CD4-positive, alpha-beta memory T cell (primary cell): ENCODE measurements at places on chromosomes 1 and 21. TPM values are rescaled to one million over a fixed set of nuclear protein-coding genes. Genes with fewer than 3 reads are reported as not detected.

DNA sequence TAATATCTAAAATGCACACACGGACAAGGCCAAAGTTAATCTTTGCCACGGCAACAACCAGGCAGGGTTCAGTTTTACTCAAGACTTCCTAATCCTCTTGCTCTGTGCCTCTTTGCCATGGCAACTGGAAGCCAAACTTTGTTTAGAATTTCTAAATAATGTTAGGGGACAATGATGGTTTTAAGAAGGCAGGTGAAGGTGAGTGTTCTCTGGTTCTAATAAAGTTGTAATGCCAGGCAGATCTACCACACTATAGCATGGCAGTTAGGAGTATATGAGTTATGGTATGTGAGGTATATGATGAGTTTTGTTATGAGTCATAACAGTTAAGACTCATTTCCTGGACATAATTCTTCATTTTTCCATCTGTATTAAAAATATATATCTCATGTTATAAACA is 2.7 kb downstream of the PTPRC start:
- peaks cover 57% of the 10 kb centered on the region for H3K4me1 ChIP-seq
- peaks cover 20% of the 10 kb centered on the region for H3K36me3 ChIP-seq
- DNase-seq = peak; percentile 60
- peak overlapping the region; percentile 72 for H3K4me3 ChIP-seq
- H3K27ac ChIP-seq = peak overlapping the region; percentile 83
- no peaks in the 10 kb centered on the region for H3K27me3 ChIP-seq

DNA sequence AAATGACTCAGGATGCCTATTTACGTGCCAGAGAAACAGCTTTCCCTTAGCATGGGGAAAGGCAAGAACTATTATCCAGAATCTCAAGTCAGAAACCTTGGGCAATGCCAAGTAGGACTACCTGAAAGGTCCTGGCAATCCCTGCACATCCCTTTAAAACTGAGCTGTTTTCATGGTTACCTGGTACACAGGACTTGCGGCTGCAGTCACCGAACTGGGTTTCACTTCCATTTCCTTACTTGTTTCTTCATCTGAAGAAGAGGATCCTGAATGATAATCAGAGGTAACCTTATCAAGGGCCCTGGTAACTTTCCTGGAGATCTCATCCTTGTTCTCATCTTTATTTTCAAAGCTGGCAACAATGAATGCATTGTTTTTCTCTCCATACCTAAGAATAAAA is 14.3 kb downstream of the BTG3 start:
- no peaks in the 10 kb centered on the region for H3K27me3 ChIP-seq
- H3K27ac ChIP-seq = no peak overlapping the region
- DNase-seq = no peak
- peaks cover 16% of the 10 kb centered on the region for H3K36me3 ChIP-seq
- no peak overlapping the region for H3K4me3 ChIP-seq

GRCh38 chr21:33510826-33511225 is 19.3 kb upstream of the DNAJC28 start:
- DNase-seq = no peak
- H3K4me3 ChIP-seq = no peak overlapping the region
- H3K27me3 ChIP-seq = no peaks in the 10 kb centered on the region
- H3K36me3 ChIP-seq = peaks cover 47% of the 10 kb centered on the region
- no peak overlapping the region for H3K27ac ChIP-seq

Gene LCE3E
- total RNA-seq = not detected

GRCh38 chr1:119978018-119978505 is 81.7 kb upstream of the ADAM30 start:
- no peak overlapping the region for H3K27ac ChIP-seq
- DNase-seq = no peak
- H3K36me3 ChIP-seq = no peaks in the 10 kb centered on the region
- no peak overlapping the region for H3K4me3 ChIP-seq
- H3K4me1 ChIP-seq = no peaks in the 10 kb centered on the region

Gene SYCP1
- not detected for total RNA-seq

Gene SPRR1B
- total RNA-seq = not detected

Gene NCF2
- 5.2 TPM for total RNA-seq

Gene FLAD1
- 52.4 TPM for total RNA-seq

DNA sequence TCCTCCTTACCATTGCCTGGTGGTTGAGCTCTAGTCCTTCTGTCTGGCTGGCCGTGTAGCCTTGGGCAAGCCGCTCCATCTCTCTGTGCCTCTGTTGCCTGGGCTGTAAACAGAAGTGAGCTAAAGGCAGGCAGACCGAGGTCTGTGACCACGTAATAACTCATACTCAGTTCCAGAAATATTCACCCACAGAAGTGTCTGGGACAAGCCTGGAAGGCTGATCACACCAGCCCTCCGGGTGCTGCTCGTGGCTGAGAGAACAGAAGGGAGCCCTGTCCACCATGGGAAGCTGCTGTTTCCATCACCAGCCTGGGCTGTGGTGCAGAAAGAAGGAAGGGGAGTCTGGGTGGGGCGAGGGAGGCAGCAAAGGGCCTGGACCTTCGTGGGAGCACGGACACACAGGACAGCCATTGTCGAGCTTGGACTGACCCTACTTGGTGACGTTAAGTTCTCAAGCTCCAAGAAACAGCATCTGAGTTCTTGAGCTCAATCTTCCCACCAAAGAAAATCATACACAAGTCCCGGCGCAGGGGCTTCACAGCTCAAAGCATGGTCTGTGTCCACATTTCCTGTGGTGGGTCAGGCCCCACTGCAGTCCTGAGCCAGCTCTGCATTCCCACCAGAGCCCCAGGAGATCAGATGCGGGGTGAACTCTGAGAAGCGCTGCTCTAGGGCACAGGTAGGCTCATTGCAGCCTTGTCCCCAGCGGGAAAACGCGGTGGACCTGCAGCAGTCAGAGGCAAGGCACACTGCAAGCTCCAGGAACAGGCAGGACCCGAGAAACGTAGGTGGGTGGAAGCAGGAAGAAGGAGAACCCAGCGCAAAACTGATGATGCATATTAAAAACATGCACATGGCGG is 61.8 kb downstream of the RUNX3 start:
- H3K27ac ChIP-seq = no peak overlapping the region
- H3K36me3 ChIP-seq = no peaks in the 10 kb centered on the region
- H3K4me3 ChIP-seq = no peak overlapping the region
- no peaks in the 10 kb centered on the region for H3K27me3 ChIP-seq

- H3K36me3 ChIP-seq = no peaks in the 10 kb centered on the region
- H3K27me3 ChIP-seq = no peaks in the 10 kb centered on the region
- no peak overlapping the region for H3K4me3 ChIP-seq
- no peaks in the 10 kb centered on the region for H3K4me1 ChIP-seq
- DNase-seq = no peak
Measured at GRCh38 chr21:19833082-19833481, 1165.1 kb upstream of the NCAM2 start.

GRCh38 chr1:183339556-183340167 is 78.5 kb downstream of the NMNAT2 start:
- H3K4me3 ChIP-seq = no peak overlapping the region
- no peaks in the 10 kb centered on the region for H3K36me3 ChIP-seq
- DNase-seq = no peak
- no peaks in the 10 kb centered on the region for H3K4me1 ChIP-seq

DNA sequence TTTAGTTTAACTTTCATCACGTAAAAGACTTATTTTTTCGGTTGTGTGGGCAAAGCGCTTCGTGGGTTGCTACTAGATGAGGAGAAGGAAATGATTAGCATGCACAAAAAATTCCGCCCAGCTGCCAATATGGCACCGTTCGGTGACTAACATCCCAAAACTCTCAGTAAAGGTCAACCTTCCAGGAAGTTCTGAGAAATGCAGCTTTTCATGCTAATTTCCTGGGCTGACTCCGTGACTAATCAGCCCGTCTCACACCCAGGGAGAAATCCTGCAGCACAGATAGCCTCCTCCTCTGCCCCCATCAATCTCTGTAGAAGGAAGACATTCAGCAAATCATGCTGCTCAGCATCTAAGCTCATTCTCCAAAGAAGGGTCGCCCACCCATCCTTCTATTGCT is 34.1 kb downstream of the TMCO4 start:
- no peaks in the 10 kb centered on the region for H3K27me3 ChIP-seq
- H3K4me3 ChIP-seq = no peak overlapping the region
- no peak for DNase-seq
- H3K36me3 ChIP-seq = no peaks in the 10 kb centered on the region

DNA sequence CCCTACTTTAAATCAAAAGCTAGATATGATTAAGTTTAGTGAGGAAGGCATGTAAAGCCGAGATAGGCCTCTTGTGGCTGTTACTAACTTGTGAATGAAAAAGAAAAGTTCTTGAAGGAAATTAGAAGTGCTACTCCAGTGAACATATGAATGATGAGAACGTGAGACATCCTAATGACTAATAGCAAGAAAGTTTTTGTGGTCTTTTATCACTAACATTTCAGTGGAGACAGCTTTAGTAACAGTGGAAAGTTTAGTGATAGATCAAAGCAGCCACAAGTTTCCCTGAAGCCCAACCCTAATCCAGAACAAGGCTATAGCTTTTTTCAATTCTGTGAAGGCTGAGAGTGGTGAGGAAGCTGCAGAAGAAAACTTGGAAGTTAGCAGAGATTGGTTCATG is 73.6 kb upstream of the LRRC8B start:
- H3K4me3 ChIP-seq = no peak overlapping the region
- H3K36me3 ChIP-seq = no peaks in the 10 kb centered on the region
- no peak for DNase-seq
- H3K27me3 ChIP-seq = no peaks in the 10 kb centered on the region
- H3K27ac ChIP-seq = no peak overlapping the region

Gene FAM43B
- not detected for total RNA-seq

GRCh38 chr1:24452922-24453485 is 37.4 kb downstream of the NIPAL3 start:
- DNase-seq = no peak
- H3K27me3 ChIP-seq = no peaks in the 10 kb centered on the region
- H3K27ac ChIP-seq = no peak overlapping the region
- H3K36me3 ChIP-seq = peaks cover 80% of the 10 kb centered on the region

DNA sequence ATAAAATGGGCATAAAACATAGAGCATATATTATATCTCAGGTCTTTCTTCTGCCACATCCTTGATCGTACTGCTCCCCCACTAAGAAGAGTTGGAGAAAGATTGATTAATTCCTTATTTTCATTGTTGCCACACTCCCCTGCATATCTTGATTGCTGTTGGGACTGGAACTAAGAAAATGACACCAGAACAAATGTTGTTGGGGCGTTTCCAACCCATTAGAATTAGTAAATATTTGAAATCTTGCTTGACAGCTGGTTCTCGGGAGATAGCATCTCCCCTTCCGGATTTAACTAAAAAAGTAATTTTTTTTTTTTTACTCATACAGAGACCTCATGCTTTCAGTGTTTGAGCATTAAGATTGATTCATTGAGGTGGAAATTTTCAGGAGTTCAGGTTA is 493.0 kb upstream of the PLXNA2 start:
- no peaks in the 10 kb centered on the region for H3K27me3 ChIP-seq
- no peak overlapping the region for H3K27ac ChIP-seq
- H3K36me3 ChIP-seq = no peaks in the 10 kb centered on the region
- no peak overlapping the region for H3K4me3 ChIP-seq
- no peaks in the 10 kb centered on the region for H3K4me1 ChIP-seq

Gene CHRNB2
- total RNA-seq = not detected

DNA sequence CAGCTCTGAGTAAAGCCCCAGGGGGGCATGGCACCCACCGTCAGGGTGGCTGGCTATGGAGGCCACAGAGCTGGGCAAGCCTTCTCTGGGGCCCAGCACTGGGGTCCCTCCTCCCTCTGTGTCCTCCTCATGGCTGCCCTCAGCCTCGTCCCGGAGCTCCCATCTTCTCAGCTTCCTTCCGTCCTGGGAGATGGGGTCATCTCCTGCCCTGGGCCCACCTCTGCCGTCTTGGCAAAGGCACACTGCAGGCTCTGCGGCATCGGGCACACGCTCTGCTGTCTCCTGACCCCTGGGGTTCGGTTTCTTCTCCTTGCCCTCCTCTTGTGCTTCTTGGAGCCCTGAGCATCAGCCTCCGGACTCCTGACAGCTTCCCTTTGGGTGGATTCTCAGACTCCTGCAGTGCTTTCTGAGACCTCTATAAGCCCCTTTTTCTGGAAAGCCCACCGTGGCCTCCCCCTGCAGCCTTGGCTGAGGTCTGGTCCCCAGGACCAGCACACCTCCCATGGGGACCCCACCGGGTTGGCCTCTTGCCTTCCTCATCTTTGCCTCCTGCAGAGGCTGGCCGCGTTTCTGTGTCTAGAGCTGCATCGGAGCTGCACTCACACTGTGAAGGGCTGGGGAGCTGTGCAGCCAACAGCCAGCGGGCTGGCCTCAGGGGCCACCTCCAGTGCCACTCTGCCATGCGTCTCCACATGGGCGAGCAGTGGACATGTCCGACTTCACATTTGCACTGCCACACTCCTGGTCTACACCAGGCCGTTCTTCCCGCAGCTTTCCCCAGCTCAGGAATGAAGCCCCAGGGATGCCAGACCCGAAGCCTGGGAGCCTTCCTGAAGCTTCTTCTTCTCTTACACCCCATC is 11.6 kb downstream of the UMODL1 start:
- H3K4me1 ChIP-seq = no peaks in the 10 kb centered on the region
- no peak for DNase-seq
- H3K27me3 ChIP-seq = no peaks in the 10 kb centered on the region
- no peak overlapping the region for H3K4me3 ChIP-seq
- no peaks in the 10 kb centered on the region for H3K36me3 ChIP-seq

Gene COL6A2
- 25.7 TPM for total RNA-seq

GRCh38 chr1:43042773-43043457 is 84.2 kb upstream of the SLC2A1 start:
- no peak for DNase-seq
- H3K36me3 ChIP-seq = no peaks in the 10 kb centered on the region
- H3K4me1 ChIP-seq = no peaks in the 10 kb centered on the region
- no peak overlapping the region for H3K27ac ChIP-seq

DNA sequence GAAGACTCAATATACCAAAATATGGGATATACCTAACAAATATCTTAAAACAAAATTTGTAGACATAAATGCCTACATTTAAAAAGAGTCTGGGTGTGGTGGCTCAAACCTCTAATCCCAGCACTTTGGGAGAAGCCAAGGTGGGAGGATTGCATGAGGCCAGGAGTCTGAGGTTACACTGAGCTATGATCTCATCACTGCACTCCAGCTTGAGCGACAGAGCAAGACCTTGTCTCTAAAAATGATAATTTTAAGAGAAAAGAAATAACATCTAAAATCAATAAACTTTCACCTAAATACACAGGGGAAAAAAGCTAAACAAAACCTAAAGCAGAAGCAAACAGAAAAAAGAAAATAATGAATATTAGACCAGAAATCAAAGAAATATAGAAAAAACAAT is 102.7 kb upstream of the PBX1 start:
- no peaks in the 10 kb centered on the region for H3K27me3 ChIP-seq
- no peak for DNase-seq
- no peaks in the 10 kb centered on the region for H3K4me1 ChIP-seq
- H3K27ac ChIP-seq = no peak overlapping the region
- no peak overlapping the region for H3K4me3 ChIP-seq

- H3K4me1 ChIP-seq = no peaks in the 10 kb centered on the region
- no peaks in the 10 kb centered on the region for H3K27me3 ChIP-seq
- no peak overlapping the region for H3K4me3 ChIP-seq
- no peaks in the 10 kb centered on the region for H3K36me3 ChIP-seq
Measured at GRCh38 chr1:167984886-167985489, 48.1 kb upstream of the MPC2 start.
